CD4-positive, alpha-beta T cell treated with Interleukin-15 for 4 hours (primary cell): ENCODE measurements at places on chromosomes 4 and X.

DNA sequence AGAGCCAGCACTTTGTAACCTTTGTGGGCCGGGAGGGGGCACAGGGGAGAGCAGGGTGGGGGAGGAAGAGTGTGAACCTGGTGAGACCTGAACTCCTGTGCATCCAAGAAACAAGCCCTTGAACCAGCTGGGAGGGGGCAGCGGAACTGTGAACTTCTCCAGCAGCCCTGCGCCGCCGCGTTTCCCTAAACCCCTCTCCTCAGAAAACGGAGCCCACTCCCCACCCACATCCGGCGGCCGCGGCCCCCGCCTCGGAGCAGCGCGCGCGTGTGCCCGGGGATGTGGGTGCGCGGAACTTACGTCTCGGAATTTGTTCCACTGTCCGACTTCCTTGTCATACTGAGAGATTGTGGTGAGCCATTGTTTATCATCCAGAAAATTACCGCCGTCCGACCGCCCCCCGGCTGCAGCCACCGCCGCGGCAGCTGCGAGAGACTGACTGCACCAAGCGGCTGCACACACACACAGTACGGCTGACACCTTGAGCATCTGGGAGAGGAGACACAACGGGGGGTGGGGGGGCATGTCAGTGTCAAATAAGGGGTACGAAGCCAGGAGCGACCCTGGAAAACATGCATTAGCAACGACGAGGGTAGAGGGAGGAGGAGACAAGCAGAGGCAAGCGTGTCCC, 494 bp downstream of the SPOCK3 start:
- no peak for DNase-seq

DNA sequence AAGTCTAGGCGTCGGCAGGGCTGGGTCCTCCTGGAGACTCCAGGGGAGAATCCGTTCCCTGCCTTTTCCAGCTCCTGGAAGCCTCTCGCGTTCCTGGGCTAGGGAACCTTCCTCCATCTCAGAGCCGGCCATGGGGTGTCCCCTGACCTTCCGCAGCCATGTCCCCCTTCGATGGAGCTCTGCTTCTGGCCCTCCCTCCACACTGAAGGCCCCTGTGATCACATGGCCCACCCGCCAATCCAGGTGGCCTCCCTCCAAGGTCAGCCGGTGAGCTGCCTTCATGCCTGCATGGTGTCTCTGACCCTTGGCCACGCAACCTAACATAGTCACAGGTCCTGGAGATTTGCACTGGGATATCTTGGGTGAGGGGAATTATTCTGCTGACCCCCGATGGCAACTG, 69.6 kb downstream of the TRMT44 start:
- DNase-seq, result no peak

DNA sequence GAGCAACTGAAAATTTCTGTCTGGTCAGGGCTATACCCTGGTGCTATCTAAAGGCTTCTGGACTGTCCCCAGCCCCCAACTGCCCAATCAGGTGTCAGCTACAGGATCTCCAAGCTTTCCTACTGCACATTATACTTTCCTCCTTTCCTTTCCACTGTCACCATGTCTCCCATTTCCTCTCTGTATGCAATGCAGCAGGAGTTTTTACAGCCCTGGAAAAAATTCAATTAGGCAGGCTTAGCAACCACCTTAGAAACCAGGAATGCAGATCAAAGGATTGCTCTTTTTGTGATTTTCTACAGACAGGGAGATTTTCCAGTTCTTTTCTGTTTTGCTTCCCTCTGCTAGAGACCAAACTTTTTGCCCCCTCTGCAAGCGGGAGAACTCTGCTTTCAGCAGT, 6.0 kb upstream of the NAF1 start:
- DNase-seq, result no peak

DNA sequence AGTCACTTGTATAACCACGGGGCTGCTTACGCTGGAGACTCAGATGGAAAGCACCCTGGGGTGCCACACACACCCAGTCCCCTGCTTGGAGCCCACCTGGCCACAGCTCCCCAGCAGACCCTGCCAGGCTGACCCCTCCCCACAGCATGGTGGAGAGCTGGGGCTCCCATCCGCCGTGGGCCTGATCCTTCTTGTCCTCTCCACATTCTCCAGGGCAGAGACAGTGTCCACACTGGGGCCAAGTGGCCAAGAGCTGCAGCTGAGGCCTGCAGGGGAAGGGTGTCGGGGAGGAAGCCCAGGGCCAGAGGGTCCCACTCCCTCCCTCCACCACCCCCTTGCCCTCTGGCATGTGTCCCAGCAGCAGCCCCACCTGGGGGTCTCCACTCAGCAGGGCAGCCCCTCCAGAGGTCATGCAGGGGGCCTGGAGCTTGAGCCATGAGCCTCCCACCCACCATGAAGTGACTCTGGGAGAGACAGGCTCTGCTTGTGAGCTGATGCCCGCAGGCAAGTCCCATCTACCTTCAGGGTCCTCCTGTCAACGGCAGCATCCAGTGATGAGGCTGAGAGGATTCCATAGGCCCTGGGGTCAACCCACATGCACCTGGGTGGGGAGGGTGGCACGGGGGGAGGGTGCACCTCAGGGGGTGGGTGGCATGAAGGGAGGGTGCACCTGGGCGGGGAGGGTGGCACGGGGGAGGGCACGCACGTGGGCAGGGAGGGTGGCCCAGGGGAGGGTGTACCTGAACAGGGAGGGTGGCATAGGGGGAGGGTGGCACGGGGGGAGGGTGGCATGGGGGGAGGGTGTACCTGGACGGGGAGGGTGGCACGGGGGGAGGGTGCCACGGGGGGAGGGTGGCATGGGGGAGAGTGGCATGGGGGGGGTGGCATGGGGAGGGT, 56.4 kb downstream of the FAM53A start:
- no peak for DNase-seq

- DNase-seq, result no peak
These were observed 144.1 kb downstream of the PACRGL start for GRCh38 chr4:20844311-20844710.

GRCh38 chr4:92618968-92619367, 315.2 kb downstream of the GRID2 start:
- DNase-seq, result no peak

- DNase-seq, result no peak
These were observed 98.9 kb downstream of the FRMPD4 start for GRCh38 chrX:12237131-12237530.

DNA sequence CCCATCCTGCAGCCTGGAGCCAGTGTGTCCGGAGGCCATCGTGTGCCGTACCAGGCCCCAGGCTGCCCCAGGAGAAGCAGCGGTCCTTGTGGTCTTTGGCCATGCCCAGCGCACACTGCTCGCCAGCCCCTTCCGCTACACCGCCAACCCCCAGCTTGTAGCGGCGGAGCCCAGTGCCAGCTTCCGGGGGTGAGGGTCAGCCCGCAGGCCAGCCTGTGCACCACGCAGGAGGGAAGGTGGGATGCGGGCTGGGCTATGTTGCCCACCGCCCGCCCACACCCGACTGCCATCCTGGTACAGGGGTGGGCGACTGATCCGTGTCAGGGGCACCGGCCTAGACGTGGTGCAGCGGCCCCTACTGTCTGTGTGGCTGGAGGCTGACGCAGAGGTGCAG, 7.6 kb upstream of the SRPK3 start:
- DNase-seq, result no peak

DNA sequence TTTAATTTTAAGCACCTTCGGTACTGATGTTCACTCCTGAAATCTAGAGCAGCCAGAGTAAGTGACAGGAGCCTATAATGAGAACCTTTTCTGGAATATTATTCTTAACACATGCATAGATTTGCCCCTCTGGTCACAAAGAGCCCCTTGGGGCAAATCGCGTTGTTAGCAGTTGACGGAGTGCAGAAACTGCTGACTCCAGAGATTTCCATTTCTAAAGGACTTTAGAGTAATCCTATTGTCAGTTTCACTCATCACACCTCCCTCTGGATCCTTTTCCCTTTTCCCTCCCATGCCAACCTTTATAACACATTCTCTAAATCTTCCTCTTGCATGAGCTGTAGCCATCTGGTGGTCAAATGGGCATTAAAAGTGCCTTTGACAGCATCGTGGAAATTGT, 264.9 kb upstream of the PRPS2 start:
- no peak for DNase-seq

DNA sequence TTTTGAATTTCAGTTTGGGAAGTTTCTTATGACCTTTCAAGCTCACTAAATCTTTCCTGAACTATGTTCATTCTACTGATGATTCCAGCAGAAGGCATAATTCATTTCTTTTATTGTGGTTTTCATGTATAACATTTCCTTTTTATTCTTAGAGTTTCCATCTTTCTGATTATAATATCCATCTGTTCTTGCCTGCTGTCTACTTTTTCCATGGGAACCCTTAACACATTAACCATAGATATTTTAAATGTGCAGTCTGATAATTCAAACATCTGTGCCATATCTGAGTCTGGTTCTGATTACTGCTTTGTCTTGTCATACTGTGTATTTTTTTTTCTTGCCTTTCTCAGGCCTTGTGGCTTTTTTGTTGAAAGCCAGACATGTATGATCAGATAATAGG, 234.7 kb downstream of the COX7B2 start:
- DNase-seq, result no peak

DNA sequence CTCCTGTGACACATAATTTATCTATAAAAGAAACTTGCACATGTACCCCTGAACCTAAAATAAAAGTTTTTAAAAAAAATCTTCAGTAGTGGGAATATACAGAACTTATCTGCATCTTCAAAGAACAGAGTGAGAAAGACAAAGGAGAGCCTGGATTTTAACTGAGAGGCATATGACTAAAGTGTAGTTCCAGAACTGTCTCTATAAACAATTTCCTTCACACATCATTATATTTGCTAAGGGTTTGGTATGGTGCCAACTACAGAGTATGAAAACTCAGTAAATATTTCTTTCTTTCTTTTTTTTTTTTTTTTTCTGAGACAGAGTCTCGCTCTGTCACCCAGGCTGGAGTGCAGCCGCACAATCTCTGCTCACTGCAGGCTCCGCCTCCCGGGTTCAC, 49.9 kb upstream of the NFKB1 start:
- DNase-seq, result no peak

GRCh38 chr4:153573221-153573620, 107.1 kb downstream of the TMEM131L start:
- DNase-seq, result no peak

- DNase-seq, result no peak
These were observed 62.0 kb upstream of the MAP3K15 start for GRCh38 chrX:19577181-19577810.

DNA sequence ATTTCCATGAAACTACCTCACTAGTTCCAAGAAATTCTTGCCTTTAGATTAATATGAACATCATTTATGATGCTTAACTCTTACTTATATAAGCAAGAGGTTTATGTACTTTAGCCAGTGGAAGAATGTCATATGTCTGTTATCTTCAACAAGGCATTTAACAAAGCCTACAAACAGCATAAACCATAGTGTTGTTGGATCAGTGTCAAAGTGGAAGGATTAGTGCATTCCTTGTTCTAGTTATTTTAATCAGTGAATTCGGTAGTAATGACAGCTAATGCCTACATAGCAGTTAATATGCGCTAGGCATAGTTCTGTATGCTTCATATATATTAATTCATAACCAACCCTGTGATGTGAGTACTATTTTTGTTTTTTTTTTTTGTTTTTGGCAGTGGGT, 3.1 kb downstream of the PI4K2B start:
- DNase-seq, result no peak

DNA sequence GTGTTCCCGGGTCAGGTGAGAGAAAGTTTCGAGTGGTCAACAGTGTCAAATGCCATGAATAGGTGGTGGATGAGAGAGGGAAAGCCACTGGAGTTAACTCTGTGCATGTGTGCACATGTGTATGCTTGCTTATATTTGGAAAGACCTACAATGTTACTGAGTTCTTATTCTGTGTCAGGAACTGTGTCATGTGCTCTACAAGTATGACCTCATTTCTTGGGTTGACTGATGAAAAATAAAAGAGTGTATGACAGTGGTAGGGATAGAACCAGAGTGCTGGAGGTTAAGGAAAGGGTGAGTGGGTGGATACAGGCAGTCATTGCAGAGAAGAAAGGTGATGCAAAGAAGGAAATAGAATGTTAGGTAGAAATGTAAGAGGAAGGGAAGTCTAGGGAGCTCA, 22.1 kb upstream of the DGKK start:
- no peak for DNase-seq

GRCh38 chr4:8544282-8544681, 35.9 kb upstream of the GPR78 start:
- DNase-seq, result no peak

GRCh38 chr4:159563257-159563656, 460.4 kb downstream of the RAPGEF2 start:
- no peak for DNase-seq

GRCh38 chrX:110180176-110180927, 137.5 kb downstream of the AMMECR1 start:
- no peak for DNase-seq

GRCh38 chr4:128512767-128513322, 225.2 kb upstream of the PGRMC2 start:
- DNase-seq, result no peak

GRCh38 chr4:186536285-186536684, 19.1 kb downstream of the MTNR1A start:
- no peak for DNase-seq

DNA sequence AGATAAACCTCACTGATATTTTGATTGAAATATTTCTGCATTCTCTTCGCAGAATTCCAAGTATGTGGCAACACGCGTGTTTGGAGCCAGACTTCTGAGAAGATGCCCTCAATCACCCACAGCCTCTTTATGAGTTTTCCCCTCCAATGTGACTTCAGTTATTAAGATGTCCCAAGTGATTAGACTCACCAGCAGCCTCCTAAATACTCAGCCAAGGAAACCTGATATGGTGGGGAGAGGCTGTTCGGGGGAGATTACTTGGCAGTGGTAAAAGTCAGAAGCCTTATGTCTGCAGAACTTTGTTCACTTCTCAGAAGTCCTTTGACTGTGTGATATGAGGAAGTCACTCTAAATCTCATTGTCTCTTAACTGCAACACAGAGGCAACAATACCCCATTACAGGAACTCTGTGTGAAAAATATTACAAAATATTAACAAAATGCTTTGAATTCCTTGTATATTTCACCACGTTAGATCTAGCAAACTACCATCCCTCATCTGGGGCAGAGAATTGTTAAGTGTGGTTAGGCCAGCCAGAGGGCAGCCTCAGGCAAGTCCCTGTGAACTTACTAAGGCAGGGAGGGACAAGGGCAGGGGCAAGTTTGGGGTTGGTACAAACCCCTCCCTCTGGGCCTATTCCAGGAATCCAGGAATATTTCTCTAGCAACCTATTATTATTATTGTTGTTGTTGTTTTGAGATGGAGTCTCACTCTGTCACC, 151.4 kb upstream of the USP9X start:
- peak; percentile 46 for DNase-seq

DNA sequence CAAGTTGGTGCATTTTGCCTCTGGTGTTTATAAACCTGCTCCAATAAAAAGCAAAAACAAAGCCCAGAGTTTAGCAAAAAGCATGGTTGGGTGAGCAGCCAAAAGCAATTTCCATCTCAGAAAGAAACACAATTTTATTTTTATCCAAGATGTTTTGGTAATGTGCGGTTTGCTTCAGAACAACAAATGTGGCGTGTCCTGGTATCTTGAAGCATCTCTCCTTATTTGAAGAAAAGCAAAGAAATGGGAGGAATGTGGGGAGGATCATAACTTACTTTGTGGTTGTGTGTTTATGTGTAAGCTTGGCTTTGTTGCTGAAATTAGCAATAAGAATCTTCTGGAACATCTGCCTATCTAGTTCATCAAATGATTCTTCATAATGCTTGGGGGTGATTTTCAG, 88.3 kb upstream of the DDX3X start:
- no peak for DNase-seq
